Activated CD8-positive, alpha-beta T cell treated with anti-CD3 and anti-CD28 coated beads, Interleukin-2, amount 10 ng/mL, durations not matched to agents 7 days and 5 days (primary cell): ENCODE measurements at places on chromosomes 4 and X. TPM values are rescaled to one million over a fixed set of nuclear protein-coding genes. Genes with fewer than 3 reads are reported as not detected.
A peak's percentile ranks its signal among the peaks of the same experiment; 100 is the strongest.

DNA sequence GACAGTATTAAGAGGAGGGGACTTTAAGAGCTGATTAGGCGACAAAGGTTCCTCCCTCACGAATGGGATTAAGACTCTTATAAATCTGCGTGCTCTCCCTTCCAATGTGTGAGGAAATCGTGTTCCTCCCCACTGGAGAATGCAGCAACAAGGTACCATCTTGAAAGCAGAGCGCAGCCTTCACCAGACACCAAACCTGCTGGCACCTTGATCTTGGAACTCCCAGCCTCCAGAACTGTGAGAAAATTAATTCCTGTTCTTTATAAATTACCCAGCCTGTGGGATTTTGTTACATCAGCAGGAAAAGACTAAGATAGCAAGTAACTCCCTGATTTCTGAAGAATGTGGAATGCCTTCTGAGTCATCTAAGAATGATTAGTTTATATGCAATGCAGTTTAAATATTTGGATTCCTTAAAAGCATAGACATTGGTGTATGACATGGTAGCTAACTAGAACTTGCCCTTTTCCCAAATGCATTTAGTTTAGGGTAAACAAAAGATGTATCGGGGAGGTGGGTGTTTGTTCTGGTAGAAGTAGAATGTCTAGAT is 86.1 kb downstream of the USP46 start:
- peaks cover 7% of the 10 kb centered on the region for H3K27me3 ChIP-seq
- no peak for DNase-seq
- no peaks in the 10 kb centered on the region for H3K36me3 ChIP-seq
- H3K27ac ChIP-seq = no peak overlapping the region
- no peaks in the 10 kb centered on the region for H3K4me1 ChIP-seq

DNA sequence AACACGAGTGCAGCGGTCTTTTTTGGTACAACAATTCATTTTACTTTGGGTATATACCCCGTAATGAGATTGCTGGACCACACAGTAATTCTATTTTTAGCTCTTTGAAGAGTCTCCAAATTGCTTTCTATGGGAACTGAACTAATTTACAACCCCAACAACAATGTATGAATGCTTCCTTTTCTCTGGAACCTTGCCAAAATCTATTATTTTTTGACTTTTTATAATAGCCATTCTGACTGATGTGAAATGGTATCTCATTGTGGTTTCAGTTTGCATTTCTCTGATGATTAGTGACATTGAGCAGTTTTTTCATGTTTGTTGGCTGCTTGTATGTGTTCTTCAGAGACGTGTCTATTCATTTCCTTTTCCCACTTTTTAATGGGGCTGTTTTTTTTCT is 240.8 kb downstream of the STK32B start:
- H3K27me3 ChIP-seq = no peaks in the 10 kb centered on the region
- no peaks in the 10 kb centered on the region for H3K4me1 ChIP-seq
- DNase-seq = no peak
- H3K4me3 ChIP-seq = no peak overlapping the region
- no peak overlapping the region for H3K27ac ChIP-seq

DNA sequence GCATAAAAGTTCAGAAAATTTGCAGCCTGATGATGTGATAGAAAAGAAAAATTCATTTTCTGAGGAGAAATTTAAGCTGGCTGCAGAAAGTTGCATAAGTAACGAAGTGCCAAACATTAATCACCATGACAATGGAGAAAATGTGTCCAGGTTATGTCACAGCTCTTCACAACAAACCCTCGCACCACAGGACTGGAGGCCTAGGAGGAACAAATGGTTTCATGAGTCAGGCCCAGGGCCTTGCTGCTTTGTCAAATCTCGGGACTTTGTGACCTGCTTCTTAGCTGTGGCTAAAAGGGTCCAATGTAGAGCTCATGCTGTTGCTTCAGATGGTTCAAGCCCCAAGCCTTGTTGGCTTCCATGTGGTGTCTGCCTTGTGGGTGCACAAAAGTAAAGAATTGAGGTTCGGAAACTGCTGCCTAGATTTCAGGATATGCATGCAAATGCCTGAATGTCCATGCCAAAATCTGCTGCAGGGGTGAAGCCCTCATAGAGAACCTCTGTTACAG is 527.4 kb downstream of the SH3BGRL start:
- no peaks in the 10 kb centered on the region for H3K36me3 ChIP-seq
- no peaks in the 10 kb centered on the region for H3K4me1 ChIP-seq
- no peaks in the 10 kb centered on the region for H3K27me3 ChIP-seq
- H3K27ac ChIP-seq = no peak overlapping the region

GRCh38 chr4:34932591-34932990 is 1311.7 kb downstream of the ARAP2 start:
- no peak for DNase-seq
- H3K36me3 ChIP-seq = no peaks in the 10 kb centered on the region
- H3K27ac ChIP-seq = no peak overlapping the region
- no peaks in the 10 kb centered on the region for H3K4me1 ChIP-seq

DNA sequence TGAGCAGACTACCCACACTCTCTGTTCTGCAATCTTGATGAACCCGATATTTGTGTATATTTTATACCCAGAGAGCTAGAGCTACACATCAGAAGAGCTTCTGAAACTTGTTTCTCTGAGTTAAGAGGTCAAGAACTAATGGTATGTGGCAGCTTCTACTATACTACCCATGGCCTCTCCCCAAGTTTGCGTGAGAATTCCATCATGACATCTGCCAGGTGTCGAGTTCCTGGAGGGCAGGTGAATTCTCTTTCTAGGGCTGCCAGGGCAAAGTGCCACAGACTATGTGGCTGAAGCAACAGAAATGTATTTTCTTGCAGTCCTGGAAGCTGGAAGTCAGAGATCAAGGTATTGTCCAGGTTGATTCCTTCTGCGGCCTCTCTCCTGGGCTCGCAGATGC is 4.4 kb downstream of the SORCS2 start:
- no peaks in the 10 kb centered on the region for H3K36me3 ChIP-seq
- H3K4me1 ChIP-seq = no peaks in the 10 kb centered on the region
- no peak for DNase-seq
- peaks cover 33% of the 10 kb centered on the region for H3K27me3 ChIP-seq

Gene NCAPG
- 93.5 TPM for total RNA-seq

Gene IL13RA2
- not detected for total RNA-seq

- peaks cover 21% of the 10 kb centered on the region for H3K36me3 ChIP-seq
- H3K27me3 ChIP-seq = no peaks in the 10 kb centered on the region
- no peak overlapping the region for H3K27ac ChIP-seq
Measured at GRCh38 chrX:24862343-24862742, 153.4 kb downstream of the ARX start.

GRCh38 chr4:153728660-153729059 is 31.2 kb downstream of the RNF175 start:
- H3K4me1 ChIP-seq = no peaks in the 10 kb centered on the region
- no peak overlapping the region for H3K4me3 ChIP-seq
- H3K27me3 ChIP-seq = peaks cover 14% of the 10 kb centered on the region
- H3K27ac ChIP-seq = no peak overlapping the region
- no peaks in the 10 kb centered on the region for H3K36me3 ChIP-seq
- no peak for DNase-seq

Gene LRP2BP
- total RNA-seq = 0.97 TPM

DNA sequence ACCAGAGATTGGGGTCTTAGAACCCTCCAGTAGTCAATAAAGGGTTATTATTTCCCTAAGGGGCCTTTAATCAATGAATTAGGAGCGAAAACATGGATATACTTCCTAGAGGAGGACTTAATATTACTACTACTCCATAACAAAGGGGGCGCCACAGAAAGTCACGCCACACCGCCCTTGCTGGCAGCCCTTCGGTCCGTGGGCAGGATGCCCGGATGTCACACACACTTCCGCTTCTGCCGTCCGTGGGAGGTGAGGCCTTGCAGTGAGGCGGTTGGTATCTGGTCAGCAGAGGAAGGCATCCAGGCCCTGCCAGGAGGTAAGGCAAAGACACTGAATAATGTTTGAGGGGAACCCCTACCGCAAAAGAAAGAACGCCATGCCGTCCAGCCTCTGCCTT is 436 bp downstream of the MAGEB10 start:
- no peak overlapping the region for H3K27ac ChIP-seq
- H3K36me3 ChIP-seq = no peaks in the 10 kb centered on the region
- no peak for DNase-seq
- H3K4me1 ChIP-seq = no peaks in the 10 kb centered on the region

Gene RBM46
- total RNA-seq = not detected

DNA sequence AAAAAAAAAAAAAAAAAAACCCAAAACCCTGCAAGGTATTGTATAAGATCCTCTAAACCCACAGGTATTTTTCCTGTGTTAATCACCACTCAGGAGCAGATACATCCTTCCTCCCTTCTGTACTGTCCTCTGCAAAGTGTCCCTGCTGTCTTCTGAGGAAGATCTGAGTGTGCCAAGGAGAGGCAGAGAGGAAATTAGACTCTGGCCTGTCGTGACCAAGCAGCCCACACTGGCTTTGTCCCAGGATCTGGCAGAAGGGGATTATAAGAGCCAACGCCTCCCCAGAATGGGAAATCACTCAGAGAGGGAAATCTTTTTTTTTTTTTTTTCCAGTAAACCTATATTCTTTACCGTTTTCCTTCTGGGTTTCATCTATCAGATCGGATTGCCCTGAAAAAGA is 39.6 kb downstream of the PTCHD1 start:
- H3K27me3 ChIP-seq = no peaks in the 10 kb centered on the region
- DNase-seq = no peak
- H3K4me3 ChIP-seq = no peak overlapping the region
- H3K36me3 ChIP-seq = no peaks in the 10 kb centered on the region
- no peak overlapping the region for H3K27ac ChIP-seq

- H3K36me3 ChIP-seq = peaks cover 43% of the 10 kb centered on the region
- H3K27me3 ChIP-seq = no peaks in the 10 kb centered on the region
- DNase-seq = no peak
- no peak overlapping the region for H3K4me3 ChIP-seq
- peaks cover 89% of the 10 kb centered on the region for H3K4me1 ChIP-seq
Measured at GRCh38 chrX:136750364-136750763, 30.4 kb downstream of the ARHGEF6 start.

- no peak overlapping the region for H3K27ac ChIP-seq
- H3K36me3 ChIP-seq = no peaks in the 10 kb centered on the region
- no peak overlapping the region for H3K4me3 ChIP-seq
Measured at GRCh38 chr4:54550395-54551171, 107.2 kb upstream of the KIT start.

Gene DMRTC1
- total RNA-seq = 0.18 TPM

DNA sequence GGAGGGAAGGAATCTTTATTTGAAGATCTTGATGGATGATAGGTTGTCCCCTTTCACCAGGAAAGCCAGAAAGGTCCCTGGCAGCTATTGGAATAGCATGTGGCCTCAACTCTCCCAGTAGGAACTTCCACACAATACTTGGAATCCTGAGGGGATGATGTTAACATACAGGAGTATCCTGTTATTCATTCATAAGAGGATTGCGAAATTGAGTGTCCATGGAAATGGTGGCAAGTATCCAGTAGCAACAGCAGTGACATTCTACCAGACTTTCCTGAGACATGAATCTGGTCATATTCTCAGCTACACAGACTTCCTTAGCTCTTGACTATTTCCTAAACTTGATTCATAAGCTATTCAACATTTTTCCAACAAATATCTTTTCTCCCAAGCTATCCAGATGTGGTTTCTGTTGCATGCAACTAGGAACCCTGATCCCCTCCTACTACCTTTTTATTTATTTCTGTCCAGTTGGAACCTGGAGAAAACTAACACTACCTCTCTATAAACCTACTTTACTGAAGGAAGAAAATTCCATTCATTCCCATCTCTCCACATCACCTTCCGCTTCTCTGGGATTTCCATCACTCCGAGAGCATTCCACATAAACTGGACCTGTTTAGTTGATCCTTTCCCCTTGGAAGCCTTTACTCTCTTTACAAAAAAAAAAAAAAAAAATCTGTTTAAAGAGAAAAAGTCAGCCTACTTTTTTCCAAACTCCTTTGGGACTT is 101.8 kb downstream of the ANXA5 start:
- no peak overlapping the region for H3K4me3 ChIP-seq
- H3K36me3 ChIP-seq = no peaks in the 10 kb centered on the region
- H3K4me1 ChIP-seq = no peaks in the 10 kb centered on the region
- no peak overlapping the region for H3K27ac ChIP-seq
- DNase-seq = no peak

- H3K27ac ChIP-seq = no peak overlapping the region
- H3K36me3 ChIP-seq = no peaks in the 10 kb centered on the region
- no peak for DNase-seq
Measured at GRCh38 chr4:176587920-176588319, 204.8 kb downstream of the VEGFC start.

GRCh38 chr4:54898056-54898562 is 227.3 kb downstream of the KDR start:
- H3K4me3 ChIP-seq = no peak overlapping the region
- no peaks in the 10 kb centered on the region for H3K27me3 ChIP-seq
- H3K27ac ChIP-seq = no peak overlapping the region
- H3K4me1 ChIP-seq = peaks cover 7% of the 10 kb centered on the region

- H3K4me3 ChIP-seq = peak within 1 kb of the TSS; percentile 85
- H3K4me1 ChIP-seq = peaks cover 19% of the 10 kb centered on the region
- H3K27ac ChIP-seq = peak within 1 kb of the TSS; percentile 91
- no peaks in the 10 kb centered on the region for H3K27me3 ChIP-seq
- H3K36me3 ChIP-seq = no peaks in the 10 kb centered on the region
Measured at GRCh38 chrX:18983666-18984380, at the start of gene PHKA2. TSS of gene PHKA2 (minus strand) at chrX:18984114. CDS start at chrX:18983932, 182 bp downstream.

GRCh38 chr4:139374251-139374650 is 72.0 kb upstream of the NDUFC1 start:
- H3K27ac ChIP-seq = no peak overlapping the region
- no peaks in the 10 kb centered on the region for H3K4me1 ChIP-seq
- H3K36me3 ChIP-seq = peaks cover 50% of the 10 kb centered on the region
- H3K4me3 ChIP-seq = no peak overlapping the region

DNA sequence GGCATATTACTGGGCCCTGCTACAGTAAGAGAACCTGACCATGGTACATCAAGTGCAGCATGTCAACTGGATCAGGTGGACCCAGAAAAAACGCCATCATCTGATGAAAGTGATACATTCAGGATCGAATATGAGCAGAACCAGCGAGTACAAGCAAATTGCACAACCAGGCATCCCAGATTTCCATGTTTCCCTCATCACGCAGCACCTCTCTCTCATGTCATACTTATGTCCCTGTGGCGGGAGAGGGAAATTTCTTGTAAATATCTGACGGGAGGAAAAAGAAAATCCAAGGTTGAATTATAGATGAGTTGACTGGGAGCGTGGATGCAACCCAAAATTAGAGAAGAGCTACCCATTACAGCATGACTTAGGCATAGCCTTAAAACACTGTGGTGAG is 608.5 kb upstream of the FAT1 start:
- H3K36me3 ChIP-seq = no peaks in the 10 kb centered on the region
- DNase-seq = no peak
- no peaks in the 10 kb centered on the region for H3K4me1 ChIP-seq
- H3K4me3 ChIP-seq = no peak overlapping the region
- H3K27ac ChIP-seq = no peak overlapping the region

GRCh38 chrX:107135049-107135964 is 16.7 kb upstream of the RBM41 start:
- no peaks in the 10 kb centered on the region for H3K36me3 ChIP-seq
- peaks cover 10% of the 10 kb centered on the region for H3K4me1 ChIP-seq
- no peaks in the 10 kb centered on the region for H3K27me3 ChIP-seq
- no peak overlapping the region for H3K4me3 ChIP-seq
- H3K27ac ChIP-seq = peak overlapping the region; percentile 58

DNA sequence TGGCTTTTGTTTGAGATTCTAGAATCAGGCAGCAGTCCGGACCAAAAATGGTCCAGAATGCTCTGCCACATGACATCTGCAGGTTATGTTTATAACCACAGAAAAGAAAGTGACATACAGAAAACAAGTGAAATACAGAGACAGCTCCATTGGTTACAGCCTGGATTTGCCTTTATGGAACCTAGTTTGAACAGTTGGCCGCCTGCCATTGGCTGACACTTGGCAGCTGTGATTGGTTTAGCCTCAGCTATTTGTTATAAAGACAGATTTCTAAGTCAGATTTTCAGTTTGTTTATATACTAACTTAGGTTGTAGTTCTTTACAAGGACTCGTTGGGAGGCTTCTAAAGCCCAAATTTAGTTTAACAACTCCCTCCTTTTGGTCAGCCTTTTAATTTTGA is 40.8 kb upstream of the IL9R start:
- DNase-seq = no peak
- H3K4me1 ChIP-seq = no peaks in the 10 kb centered on the region
- no peaks in the 10 kb centered on the region for H3K27me3 ChIP-seq
- H3K4me3 ChIP-seq = no peak overlapping the region
- no peak overlapping the region for H3K27ac ChIP-seq
